Stimulated activated CD8-positive, alpha-beta memory T cell treated with anti-CD3 and anti-CD28 coated beads, Interleukin-15, amount 100 ng/mL, for 24 hours (primary cell): ENCODE measurements at places on chromosomes 4 and X.

DNA sequence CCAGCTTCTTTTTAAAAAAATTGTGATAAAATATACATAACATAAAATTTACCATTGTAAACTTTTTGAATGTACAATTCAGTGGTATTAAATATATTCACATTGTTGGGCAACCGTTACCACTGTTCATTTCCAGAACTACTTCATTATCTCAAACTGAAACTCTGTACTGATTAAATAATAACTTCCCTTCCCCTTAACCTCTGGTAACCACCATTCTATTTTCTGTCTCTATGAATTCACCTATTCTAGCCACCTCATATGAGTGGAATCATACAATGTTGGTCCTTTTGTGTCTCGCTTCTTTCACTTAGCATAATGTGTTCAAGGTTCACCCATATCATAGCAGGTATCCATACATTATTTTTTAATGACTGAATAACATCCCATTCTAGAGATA, 8.3 kb downstream of the GPR50 start:
- DNase-seq, result no peak

DNA sequence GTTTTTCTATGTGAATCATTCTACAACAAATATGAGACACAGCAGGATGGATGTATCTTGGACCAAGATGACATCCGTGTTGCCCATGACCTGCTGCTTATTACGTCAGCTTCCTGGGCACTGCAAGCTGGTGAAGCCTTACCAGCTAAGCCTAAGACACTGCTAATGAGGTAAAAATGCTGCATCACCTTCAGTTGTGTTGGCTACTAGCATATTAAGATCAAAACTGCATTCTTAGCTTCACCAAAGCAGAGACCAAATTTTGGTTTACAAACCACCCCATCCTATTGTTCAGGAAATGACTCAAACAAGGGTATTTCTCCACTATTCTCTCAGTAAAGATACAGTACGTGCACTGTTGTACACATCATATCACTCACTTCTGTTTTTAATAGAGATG, 50.3 kb downstream of the MAML3 start:
- DNase-seq, result no peak

DNA sequence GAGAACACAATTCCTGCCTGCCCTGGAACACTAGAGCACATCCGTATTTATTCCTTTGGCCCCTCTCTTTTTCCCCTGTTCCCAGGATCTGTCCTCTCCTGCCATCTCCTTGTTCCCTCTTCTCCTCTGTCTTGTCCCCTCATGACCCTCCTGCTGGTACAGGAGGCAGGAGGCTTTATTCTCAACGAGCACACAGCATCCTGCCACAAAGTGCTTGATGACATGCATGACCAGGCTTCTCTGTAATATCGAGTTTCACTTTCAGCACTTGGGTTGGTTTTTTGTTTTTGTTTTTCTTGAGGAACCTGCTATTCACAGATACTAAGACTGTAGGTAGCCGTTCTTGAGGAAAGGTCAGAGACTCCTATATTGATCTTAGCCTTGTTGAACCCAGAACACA, 35.3 kb downstream of the NALF2 start:
- DNase-seq, result no peak

DNA sequence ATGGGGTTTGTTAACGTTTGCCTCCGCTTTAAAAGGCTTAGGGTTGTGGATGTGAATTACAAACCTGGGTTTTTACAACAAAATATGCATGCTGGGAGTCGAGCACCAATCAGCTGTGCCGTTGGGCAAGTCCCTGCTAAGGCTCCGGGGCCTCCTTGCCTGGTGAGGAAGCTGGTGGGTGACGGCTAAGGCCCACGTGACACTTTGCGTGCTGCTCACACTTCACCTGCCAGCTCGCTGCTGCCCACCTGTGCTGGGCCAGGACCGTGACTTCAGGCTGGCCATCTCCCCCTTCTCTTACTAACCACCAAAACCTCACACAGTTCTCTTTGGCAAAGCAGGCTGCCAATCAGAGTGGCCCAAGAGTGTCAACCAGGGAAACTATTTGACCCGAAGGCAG, 178.3 kb downstream of the AFAP1 start:
- no peak for DNase-seq

DNA sequence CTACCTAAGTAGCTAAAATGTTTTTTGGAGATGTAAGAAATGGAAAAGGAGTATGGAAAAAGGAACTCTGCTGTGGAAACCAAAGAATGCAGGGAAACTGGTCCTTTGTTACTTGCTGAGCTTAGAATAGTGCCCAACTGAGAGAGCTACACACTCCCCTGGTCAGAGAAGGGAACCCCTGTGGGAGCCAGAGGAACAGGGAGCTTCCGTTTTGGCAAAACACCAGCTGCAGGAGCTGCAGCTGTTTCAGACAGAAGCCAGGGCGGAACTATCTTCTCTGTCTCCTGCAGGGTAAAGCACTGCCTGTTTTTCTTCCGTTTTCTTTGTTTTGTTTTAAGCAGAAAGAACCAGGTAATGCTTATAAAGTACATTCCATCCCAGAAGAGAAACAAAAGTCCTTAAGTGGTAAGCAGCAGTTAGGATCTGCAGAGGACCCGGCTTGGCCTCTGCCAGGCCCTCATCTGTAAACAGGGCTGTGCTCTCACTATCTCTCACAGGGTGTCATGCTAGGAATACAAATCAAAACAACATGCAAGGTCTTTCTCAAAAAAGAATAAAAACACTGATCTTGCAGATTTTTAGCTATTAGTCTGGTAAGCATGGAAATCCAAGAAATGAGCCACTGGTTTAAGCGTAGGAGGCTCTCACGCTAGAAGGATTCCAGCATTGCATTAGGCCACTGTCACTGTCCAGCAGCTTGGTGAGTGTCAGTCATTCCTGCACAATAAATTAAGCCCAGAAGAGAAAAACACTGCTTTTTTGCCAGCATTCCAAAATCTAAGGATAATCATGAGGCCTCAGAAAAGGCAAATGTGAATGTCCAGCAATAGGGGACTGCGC, 76.1 kb downstream of the CHST7 start:
- DNase-seq, result no peak
